Ascending aorta (tissue), 2 donors: ENCODE measurements at places on chromosomes 7 and 10. TPM values are rescaled to one million over a fixed set of nuclear protein-coding genes. Genes with fewer than 3 reads are reported as not detected.

The OR13A1 gene
- not detected for total RNA-seq

The MNX1 gene
- total RNA-seq: not detected

The CALY gene
- not detected for total RNA-seq

The PLCE1 gene
- 3.8 TPM for total RNA-seq

The DNAJC12 gene
- total RNA-seq: 3.2 TPM

The WIPF3 gene
- total RNA-seq: 4.6 TPM

The ELN gene
- total RNA-seq: 395 TPM

The TMEM229A gene
- not detected for total RNA-seq

The SLC39A12 gene
- total RNA-seq: not detected

The LOXL4 gene
- 3.7 TPM for total RNA-seq

The NKX2-3 gene
- not detected for total RNA-seq

The ATRNL1 gene
- 15.4 TPM for total RNA-seq

The BMPER gene
- not detected for total RNA-seq

The FANK1 gene
- total RNA-seq: not detected

The PLA2G12B gene
- not detected for total RNA-seq

The SPDYE8 gene
- not detected for total RNA-seq

The TNKS2 gene
- 26.4 TPM for total RNA-seq

The LRRC17 gene
- 10.5 TPM for total RNA-seq

The COL1A2 gene
- total RNA-seq: 692 TPM

The THNSL1 gene
- total RNA-seq: 0.64 TPM

The EN2 gene
- not detected for total RNA-seq

The NPC1L1 gene
- not detected for total RNA-seq

The DEPP1 gene
- total RNA-seq: 309 TPM

The SLK gene
- 26.1 TPM for total RNA-seq

The BET1 gene
- total RNA-seq: 2.4 TPM

The PNLIPRP1 gene
- total RNA-seq: not detected

The PON3 gene
- total RNA-seq: not detected

The CAV2 gene
- total RNA-seq: 92.6 TPM

The UBN2 gene
- 3.7 TPM for total RNA-seq

The TAF5 gene
- total RNA-seq: 2.4 TPM

The PRPS1L1 gene
- total RNA-seq: not detected

The MET gene
- total RNA-seq: 29.5 TPM

The SDHAF3 gene
- total RNA-seq: not detected

The CFAP69 gene
- total RNA-seq: 0.85 TPM

The MMD2 gene
- not detected for total RNA-seq

The OR9A2 gene
- total RNA-seq: not detected

The ADRA2A gene
- 23.5 TPM for total RNA-seq

The COL17A1 gene
- 0.64 TPM for total RNA-seq

The TMEM140 gene
- 26.9 TPM for total RNA-seq

The GIMAP7 gene
- total RNA-seq: 9.4 TPM

The LRRC4 gene
- 0.43 TPM for total RNA-seq

The PTPRZ1 gene
- 0.64 TPM for total RNA-seq

The CRHR2 gene
- total RNA-seq: 3.1 TPM

The ZC3HAV1L gene
- total RNA-seq: 29.1 TPM
